ENCODE measurements at places on chromosomes 3 and 15.

DNA sequence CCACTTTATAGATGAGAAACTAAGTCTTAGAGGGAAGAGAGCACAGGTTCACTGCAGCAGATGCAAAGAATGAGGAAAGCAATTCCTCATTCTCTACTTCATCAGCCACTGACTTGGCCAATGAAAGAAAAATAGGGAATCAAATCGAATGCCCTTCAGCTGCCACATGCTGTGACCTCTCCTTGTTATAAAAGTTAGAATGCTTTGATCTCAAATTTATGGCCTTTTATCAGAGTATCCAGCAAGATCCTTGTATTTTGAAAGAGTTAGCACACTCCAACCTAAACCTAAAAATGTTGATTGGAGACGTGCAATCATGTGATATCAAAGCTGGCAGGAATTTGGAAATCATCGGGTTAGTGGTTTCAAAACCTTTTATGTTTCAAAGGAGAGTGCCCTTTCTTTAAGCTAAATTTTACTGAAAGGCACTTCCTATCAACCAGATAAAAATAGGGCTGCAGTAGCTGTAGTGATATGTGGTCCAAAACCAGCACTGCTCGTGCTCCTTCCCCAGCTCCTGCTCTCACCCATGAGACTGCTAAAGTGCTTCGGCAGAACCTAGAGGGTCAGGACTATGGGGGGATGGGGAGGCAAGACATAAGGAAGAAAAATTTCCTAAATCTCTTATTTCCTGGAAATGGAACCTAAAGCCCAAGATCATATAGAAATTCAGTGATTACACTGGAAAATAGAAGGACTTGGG lies 617.0 kb downstream of the PYDC2 start:
- no peak for DNase-seq

DNA sequence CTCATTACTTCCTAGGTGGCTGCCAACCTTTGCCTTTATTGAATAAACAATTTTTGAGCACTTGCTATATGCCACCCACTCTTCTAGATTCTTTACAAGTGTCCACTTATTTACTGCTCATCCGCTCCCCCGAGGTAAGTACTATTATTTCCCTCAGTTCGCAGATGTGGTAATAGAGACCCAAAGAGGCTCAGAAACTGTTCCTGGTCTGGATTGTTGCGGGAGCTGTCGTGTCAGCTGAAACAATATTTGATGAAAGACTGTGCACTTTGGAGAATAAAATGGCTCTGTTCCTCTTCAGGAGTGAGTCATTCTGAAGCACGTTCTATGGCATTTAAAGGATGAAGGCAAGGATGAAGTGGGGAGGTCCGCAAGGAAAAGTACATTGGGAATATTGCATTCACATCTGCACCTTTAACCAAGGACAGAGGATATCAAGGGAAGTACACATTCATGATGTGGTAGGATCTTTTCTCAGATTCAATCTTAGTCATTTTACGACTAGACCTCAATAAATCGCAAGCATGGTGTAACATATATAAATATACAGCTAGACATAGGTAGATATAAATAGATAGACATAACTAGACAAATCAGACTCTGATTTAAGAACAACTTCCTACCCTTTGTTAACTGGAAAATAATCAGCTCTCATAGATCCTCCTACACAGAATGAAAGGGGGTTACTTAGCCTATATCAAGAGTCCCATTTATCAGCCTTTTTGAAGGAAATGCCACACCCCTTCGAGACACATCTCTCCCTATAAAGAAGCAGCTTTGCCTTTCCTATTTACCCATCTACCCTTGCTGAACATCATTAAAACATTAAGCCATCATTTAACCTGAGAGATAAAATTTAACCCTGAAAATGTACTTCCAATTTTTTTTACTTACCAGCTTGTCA lies 70.3 kb downstream of the RORA start:
- no peak for DNase-seq

DNA sequence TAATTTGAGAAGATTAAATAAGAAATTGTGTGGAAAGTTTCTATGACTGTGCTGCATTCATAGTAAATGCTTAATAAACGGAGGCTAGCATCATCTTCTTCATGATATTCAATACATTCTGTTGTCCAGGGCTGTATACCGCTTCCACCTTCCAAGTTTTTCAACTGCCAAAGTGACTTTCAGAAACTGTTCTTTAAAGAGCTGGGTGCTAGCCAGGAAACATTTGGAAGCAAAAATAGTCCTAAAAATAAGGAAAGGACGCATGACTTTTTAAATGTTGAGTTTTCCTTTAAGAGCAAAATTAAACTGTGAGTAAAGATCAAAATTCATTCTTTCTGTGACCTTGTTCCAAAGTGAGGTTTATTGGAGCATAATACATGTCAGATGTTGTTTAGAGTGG lies 9.4 kb upstream of the ERC2 start:
- no peak for DNase-seq

DNA sequence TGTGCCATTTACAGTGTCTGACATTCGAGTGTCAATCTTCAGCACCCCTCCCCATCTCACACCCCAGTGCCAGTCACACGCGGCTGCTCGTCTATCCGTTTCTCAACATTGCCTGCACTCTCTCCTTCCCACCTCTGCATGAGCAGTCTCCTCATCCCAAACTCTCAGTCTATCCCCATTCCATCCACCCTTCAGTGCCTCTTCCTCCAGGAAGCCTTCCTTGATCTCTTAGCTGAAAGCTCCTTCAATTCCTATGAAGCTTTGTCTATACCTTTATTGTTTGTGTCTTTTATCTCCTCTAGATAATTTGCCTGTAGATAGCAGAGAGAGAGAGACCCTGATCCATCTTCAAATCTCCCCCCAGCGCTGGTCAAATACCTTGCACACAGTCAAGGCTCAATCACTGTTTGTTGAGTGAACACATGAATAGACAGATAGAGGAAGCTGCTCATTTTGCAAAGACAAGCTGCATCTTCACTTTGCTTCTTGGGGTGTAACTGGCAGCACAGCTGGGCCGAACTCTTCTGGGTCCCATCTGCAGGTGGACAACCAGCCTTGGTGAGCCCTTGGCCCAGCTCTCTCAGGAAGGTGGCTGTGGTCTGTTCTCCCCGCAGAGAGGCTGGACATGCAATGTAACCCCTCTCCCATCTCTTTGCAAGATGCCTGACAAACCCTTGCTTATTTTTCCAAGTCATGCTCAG lies 52.8 kb downstream of the ITGA11 start:
- DNase-seq: peak; percentile 17

GRCh38 chr3:187002915-187003314 lies 72.6 kb downstream of the ST6GAL1 start:
- no peak for DNase-seq

GRCh38 chr3:34361921-34362320 lies 563.5 kb downstream of the PDCD6IP start:
- DNase-seq: no peak

- peak; percentile 42 for DNase-seq
Measured at GRCh38 chr3:76997733-76998132, 42.2 kb upstream of the ROBO2 start.

DNA sequence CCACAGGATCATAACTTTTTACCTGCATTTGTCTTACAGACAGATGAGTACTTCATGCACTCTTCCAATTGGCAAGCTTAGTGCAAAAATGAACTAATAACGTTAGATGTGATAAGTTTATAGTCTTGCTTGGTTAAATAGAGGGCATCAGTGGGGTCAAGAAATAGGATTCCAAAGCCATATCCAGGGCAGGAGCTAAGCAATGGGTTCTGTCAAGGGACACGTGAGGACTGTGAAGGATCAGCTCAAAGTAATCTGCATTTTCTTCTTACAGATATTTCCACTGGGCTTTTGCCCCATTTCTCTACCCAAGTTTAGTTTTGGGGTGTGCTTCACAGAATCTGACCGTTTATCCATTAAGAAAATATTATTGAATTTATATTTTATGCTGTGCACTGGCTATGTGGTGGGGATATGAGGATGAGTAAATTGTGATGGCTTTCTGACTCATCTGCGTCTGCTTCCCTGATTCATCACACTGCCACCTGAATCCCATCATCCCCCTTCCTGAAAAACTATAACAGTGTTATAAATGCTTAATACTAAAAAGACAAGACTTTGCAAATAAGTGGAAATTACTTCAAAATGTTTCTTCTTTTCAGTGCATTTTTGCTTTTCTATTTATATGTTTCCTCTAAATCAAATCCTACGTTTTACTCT lies 17.5 kb downstream of the PPP2R3A start:
- DNase-seq: no peak

DNA sequence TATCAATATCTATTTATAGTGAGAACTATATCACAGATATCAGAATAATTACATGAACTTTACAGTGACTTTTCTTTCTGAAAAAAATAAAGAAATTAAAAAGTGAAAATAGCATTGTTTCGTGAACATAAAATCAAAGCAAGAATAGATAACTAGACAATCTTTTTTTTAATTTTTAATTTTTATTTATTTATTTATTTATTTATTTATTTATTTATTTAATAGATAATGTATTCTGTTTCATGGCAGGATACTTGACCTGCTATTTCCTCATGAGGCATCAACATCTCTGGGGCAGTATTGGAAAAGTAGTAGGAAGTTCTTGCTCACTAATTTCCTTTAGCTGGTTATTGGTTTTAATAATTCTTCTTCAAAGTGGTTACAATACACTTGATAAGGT lies 33.3 kb downstream of the SLITRK3 start:
- DNase-seq: no peak

- DNase-seq: no peak
Measured at GRCh38 chr15:71753346-71753745, 57.0 kb upstream of the NR2E3 start.

DNA sequence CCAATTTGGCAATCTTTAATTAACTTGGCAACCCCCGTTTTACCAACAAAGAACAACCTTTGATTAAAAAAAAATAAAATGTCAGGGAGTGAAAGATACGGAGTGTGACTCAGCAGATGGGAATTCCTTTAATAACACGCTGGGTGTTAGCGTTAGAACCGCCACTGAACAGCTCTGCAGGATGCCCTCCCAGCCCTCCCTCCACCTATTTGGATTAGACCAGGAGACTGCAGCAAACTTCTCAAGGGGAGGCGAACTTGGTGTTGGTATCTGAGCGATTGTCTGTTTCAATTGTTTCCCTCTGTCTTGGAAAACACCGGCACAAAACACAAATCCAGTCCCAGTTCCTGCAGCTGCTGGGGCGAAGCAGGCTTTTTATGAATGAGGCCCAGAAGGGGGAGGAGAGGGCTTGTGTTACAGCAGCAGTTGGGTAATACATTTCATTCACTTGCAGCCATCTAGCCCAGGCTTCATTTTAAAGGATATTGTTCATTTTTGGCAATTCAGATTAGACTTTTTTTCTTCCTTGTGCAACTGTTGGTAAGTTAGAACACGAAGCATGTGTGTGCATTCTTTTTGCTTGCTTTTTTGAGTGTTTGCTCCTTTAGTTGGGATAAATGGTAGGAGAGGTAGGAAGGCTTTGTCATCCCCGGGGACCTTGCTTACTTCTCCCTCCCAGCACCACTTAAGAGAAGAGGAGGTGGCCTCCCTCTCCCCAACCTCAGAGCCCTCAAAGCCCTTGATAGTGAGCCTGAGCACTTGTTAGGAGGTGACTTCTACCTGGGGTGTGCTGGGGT lies 152.3 kb downstream of the IGF1R start:
- peak; percentile 88 for DNase-seq

DNA sequence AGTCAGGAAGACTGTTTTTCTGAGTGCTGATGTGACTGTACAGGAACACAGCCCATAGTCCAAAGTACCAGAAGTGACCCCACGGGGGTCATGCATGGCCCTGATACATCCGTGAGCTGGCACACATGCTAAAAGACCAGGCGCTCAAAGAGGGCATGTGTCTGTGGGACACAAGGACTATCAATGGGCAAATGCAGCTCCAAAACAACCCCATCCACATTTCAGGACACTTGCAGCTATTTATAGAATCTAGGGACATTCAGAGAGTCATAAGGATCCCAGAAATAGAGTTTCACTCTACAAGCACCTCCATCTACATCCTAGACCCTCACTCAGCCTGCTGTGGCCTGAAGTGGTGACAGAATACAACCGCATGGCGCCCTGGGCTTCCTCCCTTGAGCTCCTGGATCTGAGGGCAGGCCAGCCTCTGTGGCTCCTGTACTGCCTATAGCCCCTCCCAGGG lies 17.0 kb downstream of the SLC25A20 start:
- DNase-seq: no peak

- peak; percentile 93 for DNase-seq
Measured at GRCh38 chr3:58177747-58178527, 32.8 kb downstream of the DNASE1L3 start.

GRCh38 chr3:77825001-77825827 lies 785.3 kb downstream of the ROBO2 start:
- no peak for DNase-seq

- no peak for DNase-seq
Measured at GRCh38 chr3:61610316-61610715, 48.9 kb downstream of the PTPRG start.

DNA sequence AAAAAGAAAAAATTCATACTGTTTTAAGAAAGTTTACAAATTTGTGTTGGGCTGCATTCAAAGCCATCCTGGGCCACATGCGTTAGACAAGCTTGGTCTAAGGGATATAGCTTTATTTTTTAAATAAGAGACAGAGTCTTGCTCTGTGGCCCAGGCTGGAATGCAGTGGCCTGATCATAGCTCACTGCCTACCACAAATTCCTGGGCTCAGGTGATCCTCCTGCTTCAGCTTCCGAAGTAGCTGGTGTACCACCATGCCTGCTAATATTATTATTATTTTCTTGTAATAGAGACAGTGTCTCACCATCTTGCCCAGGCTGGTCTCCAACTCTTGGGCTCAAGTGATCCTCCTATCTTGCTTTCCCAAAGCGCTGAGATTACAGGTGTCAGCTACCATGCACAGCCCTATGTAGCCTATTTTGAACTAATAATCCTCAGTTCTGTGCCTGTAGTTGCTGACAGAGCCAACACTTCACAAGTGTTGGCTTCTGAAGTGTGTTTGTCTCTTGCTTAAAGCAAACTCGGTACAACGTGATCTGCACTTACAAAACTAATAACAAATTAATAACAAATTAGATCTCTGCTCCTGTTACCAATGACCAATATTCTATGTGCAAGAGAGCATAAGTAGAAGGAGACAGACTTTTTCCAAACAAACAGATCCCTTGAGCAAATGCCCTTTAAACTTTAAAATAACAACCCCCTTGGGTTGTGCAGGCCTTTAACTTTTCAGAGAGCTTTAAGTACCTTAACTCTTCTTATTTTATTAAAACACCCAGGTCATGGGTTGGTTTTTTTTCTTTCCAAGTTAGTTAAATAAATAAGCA lies 135.2 kb downstream of the VGLL4 start:
- no peak for DNase-seq

GRCh38 chr15:76274226-76274625 lies 37.0 kb downstream of the ETFA start:
- DNase-seq: no peak

DNA sequence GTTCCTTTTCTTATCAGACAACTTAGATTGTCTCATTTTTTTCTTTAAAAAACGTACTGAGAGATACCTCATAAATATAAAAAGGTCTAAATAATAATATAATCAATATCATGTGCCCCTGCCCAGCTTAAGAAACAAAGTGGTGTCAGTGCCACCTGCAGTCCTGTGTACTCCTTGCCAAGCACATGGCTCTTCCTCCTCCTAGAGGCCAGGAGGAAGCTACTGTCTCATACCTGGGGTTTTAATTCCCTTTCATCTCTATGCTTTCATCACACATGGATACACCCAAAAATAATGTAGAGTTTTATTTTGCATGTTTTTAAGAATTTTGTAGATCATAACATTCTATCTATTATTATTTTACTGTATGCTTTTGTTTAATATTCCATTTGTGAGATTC lies 98.6 kb upstream of the C15orf61 start:
- no peak for DNase-seq

All from femur (tissue), 1 donor.